Vein endothelial cell (primary cell): ENCODE measurements at places on chromosomes 2 and 18. TPM values are rescaled to one million over a fixed set of nuclear protein-coding genes. Genes with fewer than 3 reads are reported as not detected.

PAIP2B gene
- total RNA-seq: 0.19 and 0.33 TPM in 2 replicates

LOXL3 gene
- 1.6 and 2.2 TPM in 2 replicates for total RNA-seq

DSG4 gene
- not detected in 2 replicates for total RNA-seq

SPOPL gene
- total RNA-seq: 24.7 and 26.1 TPM in 2 replicates

AP1S3 gene
- 2.9 and 4.8 TPM in 2 replicates for total RNA-seq
